NCI-H2081 treated with DMSO at 0.1 percent for 48 hours (cell line): ENCODE measurements at places on chromosomes 1 and 21.

DNA sequence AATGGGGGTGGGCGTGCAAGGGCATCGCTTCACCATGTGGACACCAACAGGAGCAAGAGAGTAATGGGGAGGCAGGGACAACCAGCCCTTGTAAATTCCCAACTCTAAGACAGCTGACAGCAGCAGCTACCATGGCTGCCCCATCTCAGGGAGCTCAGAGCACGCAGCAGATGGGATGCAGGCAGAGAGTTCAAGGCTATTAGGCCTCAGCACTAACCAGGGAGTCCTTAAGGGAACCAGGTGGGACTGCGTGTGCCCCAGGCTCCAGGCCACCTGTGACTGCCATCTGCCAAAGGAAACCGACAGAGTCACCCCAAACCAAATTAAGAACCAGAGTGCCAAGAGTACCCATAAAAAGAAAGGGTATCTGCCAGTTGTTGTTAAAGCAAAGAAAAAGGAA is 33.7 kb upstream of the PRDM2 start:
- DNase-seq = no peak

DNA sequence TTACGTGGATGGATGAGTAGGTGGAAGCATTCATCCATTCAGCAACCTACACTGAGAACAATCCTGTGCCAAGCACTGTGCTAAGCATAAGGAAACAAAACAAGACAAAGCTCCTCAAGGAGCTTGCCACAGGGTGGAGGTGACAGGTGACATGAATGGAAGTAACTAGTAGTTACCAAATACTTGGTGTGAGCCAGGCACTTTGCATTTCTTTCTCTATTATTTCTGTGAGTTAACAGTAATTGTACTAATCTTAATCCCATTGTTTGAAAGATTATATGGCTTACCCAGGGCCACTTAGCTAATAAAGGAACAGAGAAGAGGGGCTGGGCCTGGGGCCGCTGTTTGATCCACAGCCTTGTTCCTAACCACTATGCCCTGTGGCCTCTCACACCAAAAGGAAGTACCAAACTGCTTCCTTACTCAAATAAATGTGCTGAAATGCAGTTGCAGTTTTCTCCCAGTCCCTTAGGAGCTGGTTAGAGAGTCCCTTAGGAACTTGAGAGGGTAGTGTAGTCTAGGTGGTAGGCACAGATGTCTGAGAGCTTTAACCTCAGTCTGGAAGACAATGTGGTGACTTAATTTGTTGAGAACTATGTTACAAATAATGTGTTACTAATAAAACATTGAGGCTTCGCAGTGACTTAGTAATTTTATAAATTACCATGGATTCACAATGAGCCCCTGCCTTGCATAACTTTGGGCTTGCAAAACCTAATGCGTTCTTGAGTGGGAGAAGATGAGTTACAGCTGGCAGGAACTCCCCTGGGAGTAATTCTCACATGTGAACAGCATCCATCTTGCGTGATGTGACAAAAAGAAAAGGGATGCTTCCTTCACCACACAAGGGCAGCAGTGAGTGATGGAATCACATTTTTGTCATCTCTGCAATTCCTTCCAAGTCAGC is 69.8 kb downstream of the MPZL1 start:
- DNase-seq = no peak

- DNase-seq = no peak
Measured at GRCh38 chr1:89545264-89546038, 20.8 kb downstream of the LRRC8B start.

DNA sequence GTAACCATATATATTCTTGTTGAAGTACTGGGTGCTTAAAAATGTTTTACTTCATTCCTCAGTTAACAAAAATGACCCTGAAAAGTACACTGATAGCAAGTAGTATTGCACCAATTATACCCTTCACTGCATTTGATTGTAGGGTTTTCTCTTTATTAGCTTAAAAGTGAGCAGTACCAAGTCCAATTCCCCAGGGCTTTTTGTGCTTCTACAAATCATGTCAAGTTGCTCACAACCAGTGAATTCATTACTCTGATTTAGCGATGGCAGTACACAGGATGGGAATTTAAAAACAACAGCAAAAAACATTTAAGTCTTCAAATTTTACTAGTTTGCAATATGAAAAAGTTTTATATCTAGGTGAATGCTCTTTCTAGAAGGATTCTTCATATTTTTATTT is 436.4 kb downstream of the PTBP2 start:
- no peak for DNase-seq

GRCh38 chr1:46718340-46718726 is 581 bp downstream of the EFCAB14 start:
- no peak for DNase-seq

DNA sequence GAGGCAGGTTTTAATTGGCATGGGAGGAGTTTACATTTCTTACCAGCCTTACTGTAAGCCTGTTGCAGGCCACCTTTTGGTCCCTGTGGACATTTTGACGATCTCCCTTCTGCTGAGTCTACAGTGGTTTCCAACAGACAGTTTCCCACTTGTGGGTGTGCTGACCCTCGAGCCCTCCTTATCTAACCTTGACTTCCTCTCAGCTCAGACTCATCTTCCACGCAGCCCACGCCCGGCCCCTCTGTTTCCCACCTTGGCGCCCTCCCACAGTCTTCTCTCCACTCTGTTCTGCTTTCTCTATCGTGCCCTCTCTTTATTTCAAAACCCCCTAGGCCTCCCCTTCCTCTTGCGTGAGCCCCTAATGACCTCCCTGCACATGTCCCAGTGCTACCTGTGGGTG is 6.1 kb upstream of the ARL8A start:
- DNase-seq = no peak

- DNase-seq = no peak
Measured at GRCh38 chr21:42621166-42621818, 32.1 kb upstream of the PDE9A start.
